GM04503 (cell line): ENCODE measurements at places on chromosomes 1 and 21.

GRCh38 chr1:160863061-160863773 lies 530 bp upstream of the CD244 start:
- no peak for DNase-seq

- DNase-seq: no peak
Measured at GRCh38 chr1:179129702-179130473, 48.0 kb downstream of the TOR3A start.

- no peak for DNase-seq
Measured at GRCh38 chr1:77356136-77356535, 74.3 kb downstream of the AK5 start.

DNA sequence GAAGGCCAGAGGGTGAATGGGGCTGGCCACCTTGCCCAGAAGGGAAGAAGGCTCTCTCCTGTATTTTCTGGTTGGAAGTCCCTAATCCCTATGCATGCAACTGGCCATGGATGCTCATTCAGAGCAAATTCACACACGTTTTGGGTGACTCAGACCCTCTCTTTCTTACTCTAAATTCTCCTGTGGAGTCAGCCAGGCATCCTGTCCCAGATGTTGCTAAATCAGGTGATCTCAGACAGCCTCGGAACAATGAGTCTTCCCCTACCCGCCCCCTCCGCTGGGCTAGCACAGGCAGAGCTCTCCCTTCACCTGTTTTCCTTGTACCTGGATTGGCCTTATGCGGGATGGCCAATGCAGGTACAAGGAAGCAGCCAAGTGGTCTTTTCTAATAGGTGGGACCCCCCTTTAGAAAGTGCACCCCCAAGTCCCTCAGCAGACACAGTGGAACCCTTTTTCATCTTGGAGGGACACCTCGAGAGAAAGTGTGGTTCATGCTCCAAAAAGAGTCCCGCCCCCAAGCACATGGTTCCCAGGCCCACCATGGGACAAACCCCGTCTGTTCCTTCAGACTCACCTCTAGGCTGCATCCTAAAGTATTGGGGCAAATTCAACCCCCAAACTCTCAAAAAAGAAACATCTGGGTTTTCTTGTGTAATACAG lies 8.6 kb downstream of the S100A6 start:
- no peak for DNase-seq

- DNase-seq: no peak
Measured at GRCh38 chr1:30790850-30791778, 33.5 kb upstream of the LAPTM5 start.

DNA sequence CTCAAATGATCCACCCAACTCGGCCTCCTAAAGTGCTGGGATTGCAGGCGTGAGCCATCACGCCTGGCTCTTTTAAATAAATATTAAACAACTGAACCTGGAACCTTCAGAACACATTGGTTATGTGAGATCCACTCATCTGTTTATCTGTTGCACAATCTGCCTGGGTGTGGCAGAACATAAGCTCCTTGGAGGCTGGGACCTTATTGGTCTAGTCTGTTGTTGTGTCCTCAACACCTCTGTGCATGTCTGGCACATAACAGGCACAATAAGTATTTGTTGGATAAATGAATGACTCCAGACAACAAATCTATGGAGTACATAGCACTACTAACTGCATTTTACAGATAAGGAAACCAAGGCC lies 4.1 kb upstream of the NBL1 start:
- DNase-seq: no peak

- no peak for DNase-seq
Measured at GRCh38 chr1:221327954-221328353, 413.9 kb downstream of the DUSP10 start.
